ENCODE measurements at places on chromosomes 12 and 14.

DNA sequence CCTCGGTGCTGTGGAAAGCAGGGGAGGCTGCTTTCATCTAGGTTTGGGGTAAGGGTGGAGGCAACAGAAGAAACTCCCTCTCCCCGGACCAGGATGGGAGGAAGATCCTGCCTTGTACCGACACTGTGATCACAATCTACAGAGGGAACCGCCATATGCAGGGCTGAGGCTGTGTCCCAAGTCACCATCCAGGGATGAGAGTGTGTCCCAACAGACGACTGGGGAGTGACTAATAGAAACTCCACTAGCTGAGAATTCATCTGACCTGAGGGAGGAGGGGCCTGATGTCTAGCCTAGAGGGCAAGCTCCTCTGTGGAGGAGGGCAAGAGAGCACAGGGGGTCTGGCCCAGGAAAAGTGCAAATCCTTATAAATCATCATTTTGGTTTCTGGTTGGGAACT lies 172.4 kb downstream of the CALM1 start:
- DNase-seq: no peak

DNA sequence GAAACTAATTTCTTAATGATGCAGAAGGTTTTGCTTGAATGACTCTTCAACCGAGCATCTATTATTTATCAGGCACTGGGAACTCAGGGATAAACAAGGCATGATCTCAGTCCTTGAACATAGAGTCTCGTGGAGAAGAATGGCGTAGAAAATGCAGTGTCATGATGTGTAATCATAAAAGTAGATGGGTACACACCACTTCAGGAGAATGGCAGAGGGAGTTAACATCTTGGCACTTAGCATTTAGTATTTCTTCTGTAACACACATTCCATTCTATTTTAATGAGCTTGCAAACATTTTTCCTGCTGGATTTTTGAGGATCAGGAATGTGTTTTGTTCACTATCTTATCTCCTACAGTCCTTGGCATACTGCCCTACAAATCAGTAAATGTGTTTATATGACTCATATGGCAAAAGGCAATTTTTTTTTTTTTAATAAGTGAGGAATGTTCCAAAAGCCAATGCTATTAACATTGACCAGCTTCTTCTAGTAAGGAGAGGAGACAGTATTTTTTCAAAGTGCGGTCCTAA lies 3.8 kb downstream of the TXNRD1 start:
- no peak for DNase-seq

- DNase-seq: no peak
Observed at GRCh38 chr14:64061706-64062105, 208.9 kb downstream of the SYNE2 start.

DNA sequence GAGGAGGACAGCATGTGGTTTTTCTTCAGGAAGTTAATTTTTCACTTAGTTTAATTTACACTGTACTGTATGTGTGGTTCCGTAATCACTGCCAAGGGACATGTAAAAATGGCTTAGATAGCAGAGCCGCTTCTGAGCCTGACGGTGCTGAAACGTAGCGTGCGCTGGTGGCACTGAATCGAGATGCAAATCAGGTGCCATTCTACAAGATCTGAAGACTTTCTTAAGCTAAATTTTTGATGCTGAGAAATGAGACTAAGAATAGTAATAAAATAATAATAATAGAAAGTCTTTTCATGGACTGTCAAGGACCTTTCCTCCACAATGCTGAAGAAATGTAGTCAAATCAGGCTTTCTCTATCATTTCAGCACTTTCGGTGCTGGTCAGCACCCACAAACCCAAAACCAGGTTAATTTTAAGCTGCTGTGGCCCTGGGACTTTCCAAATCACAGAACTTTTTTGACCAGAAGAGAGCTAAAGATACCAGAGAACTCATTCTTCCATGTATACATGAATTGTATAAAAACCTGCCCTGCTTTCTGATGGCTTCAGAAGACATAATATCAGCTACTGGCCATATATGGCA lies 183.3 kb upstream of the LMO3 start:
- no peak for DNase-seq

DNA sequence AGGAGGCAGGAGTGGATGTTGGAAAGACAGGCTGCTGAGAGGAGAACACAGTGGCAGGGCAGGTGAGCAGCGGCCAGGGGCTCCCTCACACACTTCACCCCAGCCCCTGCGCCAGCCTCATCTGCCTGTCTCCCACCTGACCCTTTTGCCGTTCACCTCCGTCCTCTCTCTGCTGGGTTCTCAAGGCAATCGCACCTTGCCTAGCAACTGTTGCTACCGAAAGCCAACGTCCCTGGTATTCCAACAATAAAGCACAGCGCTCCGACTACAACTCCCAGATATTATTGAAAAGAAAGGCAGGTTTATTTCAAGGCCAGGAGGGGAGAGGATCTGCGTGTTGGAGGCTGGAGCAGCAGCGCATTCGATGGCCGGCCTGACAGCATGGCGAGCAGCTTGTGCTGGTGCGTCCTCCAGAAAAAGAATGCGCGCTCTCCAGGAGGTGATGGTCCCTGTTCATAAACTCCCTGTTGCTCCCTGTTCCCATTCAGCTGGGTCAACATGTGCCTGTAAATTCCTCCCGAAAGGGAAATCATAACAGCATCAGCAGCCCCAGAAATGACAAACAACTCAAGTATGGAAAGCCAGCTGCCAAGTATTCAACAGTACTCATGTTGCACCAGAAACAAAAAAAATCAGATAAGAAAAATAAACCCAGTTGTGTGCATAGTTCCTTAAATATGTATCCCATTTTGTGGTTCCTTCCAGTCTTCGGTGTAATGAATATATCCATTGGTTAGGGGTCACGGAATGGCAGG lies 153.0 kb upstream of the DIO3 start:
- no peak for DNase-seq

- no peak for DNase-seq
Observed at GRCh38 chr12:2552000-2552756, 242.6 kb upstream of the FKBP4 start.

- no peak for DNase-seq
Observed at GRCh38 chr12:57621497-57622292, 10.5 kb downstream of the ARHGEF25 start.

GRCh38 chr12:65840793-65841670 lies 16.7 kb downstream of the HMGA2 start:
- DNase-seq: no peak

DNA sequence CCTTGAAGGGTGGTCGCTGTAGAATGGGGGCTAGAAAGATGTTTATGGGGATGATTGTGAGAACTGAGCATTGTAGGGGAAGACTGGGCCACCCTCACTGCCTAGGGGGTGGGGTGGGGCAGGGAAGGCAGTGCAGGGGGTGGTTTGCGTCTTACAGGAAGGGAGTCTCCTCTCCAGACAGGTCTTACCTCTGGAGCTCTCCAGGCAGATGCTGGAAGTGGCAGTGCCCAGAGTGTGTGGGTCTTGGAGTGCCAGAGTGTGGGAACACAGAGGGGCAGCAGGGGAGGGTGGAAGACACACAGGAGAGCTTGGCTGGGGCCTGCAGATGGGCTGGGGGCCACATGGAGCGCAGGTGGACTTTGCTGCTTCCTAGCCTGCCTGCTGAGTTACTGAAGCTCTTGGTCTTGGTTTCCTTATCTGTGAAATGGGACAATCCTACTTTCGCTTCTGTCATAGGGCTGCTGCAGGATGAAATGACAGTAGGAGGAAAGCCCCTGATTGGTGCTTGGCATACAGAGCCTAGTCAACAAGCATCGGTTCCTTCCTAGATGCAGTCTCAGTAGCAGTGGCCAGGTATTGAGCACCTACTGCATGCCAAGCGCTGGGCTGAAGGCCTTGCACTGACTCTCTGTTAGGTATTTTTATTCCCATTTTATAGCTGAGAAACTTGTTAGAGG lies 118.3 kb downstream of the SLC25A47 start:
- no peak for DNase-seq

DNA sequence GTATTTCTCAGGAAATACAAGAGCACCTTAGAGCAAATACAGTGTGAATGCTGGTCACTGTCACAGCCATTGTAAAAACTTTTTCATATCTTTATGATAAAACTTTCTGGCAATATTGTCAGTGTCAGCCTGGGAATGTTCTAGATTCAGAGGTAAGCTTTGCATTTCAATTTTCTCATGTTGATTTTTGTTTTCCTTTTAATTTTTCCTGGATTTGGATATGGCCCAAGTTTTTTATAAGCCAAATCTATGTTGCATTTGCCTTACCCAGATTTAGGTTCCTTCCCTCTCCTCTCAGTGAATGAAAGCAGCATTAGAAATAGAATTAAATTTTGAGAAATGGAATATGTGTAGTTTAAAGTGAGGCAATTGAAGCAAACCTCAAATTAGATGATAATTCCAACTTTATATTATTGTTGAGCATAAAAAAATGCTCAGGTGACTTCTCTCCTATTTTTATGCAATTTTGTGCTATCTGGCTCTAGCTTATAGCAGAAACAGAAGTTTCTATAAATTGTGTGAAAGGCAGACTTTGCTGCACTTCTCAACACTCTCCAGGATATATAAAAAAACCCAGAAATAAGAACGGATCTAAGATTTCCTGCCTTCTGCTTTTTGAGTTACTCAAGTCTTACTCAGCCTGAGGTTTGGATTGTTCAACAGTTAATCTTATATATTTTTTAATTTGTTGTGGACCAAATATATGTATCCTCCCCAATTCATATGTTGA lies 368.2 kb upstream of the PRICKLE1 start:
- no peak for DNase-seq

- no peak for DNase-seq
Observed at GRCh38 chr12:46265734-46266133, 3.1 kb downstream of the SLC38A1 start.

DNA sequence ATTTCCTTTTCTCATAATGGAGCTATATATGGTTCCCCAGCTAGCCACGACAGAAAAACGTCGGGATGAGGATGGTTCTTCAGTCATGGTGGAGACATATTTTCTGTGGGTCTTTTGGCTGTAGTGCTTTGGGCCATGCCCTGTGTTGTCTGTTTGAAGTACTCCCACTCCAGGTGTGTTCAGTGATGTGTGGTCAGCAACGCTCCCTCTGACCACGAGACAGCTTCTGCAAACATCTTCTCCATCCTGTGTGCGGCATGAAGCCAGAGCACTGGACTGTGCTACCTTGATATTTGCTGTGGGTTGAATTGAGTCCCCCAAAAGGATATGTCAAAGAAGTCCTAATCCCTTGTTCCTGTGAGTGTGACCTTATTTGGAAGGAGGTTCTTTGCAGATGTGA lies 931.2 kb downstream of the NRXN3 start:
- no peak for DNase-seq

GRCh38 chr12:42756841-42757623 lies 167.5 kb upstream of the PRICKLE1 start:
- DNase-seq: no peak

DNA sequence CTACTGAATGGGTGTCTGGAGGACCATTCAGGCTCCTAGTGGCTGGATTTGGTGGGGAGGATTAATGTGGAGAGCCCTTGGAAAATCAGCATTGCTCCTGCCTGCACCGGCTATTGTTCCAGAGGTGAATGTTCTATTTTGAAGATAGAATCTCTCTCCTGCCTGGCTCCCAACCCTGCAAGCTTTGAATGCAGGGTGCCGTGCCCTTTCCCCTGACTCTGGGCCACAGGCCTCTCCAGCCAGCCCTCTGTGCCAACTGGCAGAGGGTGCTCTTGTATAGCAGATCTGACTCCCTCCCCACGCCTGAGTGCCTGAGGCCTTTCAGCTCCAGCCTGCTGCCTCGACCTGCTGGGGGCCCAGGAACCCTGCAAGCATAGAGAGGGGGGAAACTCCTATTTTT lies 106.8 kb downstream of the TMEM260 start:
- DNase-seq: no peak

- DNase-seq: no peak
Observed at GRCh38 chr12:166425-167075, 47.4 kb downstream of the SLC6A12 start.

- DNase-seq: no peak
Observed at GRCh38 chr12:52798003-52798670, 2.2 kb upstream of the KRT3 start.

DNA sequence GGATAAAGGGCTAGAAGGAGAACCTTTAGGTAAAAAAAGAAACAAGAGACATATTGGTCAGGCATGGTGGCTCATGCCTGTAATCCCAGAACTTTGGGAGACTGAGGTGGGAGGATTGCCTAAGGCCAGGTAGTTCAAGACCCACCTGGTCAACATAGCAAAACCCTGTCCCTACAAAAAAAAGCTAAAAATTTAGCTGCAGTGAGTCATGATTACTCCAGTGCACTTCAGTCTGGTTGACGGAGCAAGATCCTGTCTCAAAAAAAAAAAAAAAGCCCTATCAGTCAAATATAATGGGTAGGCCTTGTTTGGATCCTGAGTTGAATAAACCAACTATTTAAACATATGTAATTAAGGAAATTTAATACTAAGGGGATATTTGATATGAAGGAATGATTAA lies 54.2 kb downstream of the PPP1R36 start:
- DNase-seq: no peak

GRCh38 chr14:105181549-105182295 lies 610 bp upstream of the NUDT14 start:
- no peak for DNase-seq
